ENCODE measurements at places on chromosomes 16 and 17. TPM values are rescaled to one million over a fixed set of nuclear protein-coding genes. Genes with fewer than 3 reads are reported as not detected.

The CIBAR2 gene
- not detected for total RNA-seq

The C16orf54 gene
- not detected for total RNA-seq

The TRPV3 gene
- not detected for total RNA-seq

The OR4D1 gene
- total RNA-seq, result not detected

The TGFB1I1 gene
- 26.2 TPM for total RNA-seq

The B3GNT9 gene
- total RNA-seq, result 2.4 TPM
